ENCODE measurements at places on chromosomes 1 and 21.
A peak's percentile ranks its signal among the peaks of the same experiment; 100 is the strongest.

DNA sequence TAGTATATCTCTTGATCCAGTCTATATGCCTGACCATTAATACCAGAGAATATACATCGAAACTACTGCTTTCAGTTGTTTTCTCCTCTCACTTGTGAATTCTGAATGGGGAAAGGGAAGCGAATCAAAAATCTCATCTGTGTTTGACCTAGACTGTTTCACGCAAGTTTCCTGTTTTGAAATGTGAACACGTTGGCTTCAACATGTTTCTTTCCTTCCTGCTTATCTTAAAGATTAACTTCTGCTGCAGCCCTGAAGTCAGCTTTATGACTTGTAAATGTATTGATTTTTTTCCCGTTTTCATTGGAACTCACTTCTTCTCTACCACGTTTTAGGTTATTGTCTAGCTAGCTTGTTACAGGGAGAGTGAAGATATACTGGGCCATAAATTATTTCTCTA is 49.9 kb downstream of the SNX27 start:
- DNase-seq: no peak

DNA sequence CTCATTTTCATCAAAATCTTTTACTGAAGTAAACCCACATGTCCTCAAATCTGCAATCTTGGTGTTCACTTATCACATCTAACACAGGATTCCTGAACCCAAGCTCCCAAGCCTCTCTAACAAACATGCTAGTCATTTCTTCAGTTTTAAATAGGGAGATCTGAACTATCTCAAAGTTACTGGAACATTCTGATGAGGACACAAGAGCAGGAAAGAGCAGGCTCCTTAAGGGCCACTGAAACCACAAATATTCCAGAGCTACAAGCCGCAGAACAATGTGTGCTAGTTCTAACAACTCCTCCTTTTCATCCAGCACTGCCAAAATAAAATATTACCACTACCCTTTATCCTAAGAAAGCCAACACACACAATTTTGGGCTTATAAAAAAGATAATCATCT is 38.9 kb downstream of the WARS2 start:
- no peak for DNase-seq

GRCh38 chr1:79322511-79323027 is 316.0 kb upstream of the ADGRL4 start:
- no peak for DNase-seq

DNA sequence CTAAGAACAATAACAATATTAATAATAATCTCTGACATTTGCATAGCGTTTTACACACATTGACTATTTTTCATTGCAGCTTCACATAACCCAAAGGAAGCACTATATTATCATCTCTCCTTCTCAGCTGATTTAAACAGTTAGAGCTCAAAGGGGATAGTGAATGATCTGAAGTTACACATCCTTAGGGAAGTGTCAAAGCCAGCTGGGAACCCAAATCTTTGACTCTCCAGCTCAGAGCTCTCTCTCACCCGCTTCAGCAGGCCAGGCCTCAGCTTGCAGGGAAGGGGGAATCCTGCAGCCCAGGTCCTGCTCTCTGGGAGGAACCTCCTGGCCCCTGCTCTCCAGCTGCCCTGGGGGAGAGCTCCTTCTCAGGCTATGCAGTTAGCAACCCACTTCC is 26.3 kb downstream of the PLEKHA6 start:
- no peak for DNase-seq

GRCh38 chr1:36737038-36737555 is 254.4 kb upstream of the CSF3R start:
- DNase-seq: no peak

- DNase-seq: no peak
These were observed 71.7 kb upstream of the WDR26 start for GRCh38 chr1:224506141-224506814.

DNA sequence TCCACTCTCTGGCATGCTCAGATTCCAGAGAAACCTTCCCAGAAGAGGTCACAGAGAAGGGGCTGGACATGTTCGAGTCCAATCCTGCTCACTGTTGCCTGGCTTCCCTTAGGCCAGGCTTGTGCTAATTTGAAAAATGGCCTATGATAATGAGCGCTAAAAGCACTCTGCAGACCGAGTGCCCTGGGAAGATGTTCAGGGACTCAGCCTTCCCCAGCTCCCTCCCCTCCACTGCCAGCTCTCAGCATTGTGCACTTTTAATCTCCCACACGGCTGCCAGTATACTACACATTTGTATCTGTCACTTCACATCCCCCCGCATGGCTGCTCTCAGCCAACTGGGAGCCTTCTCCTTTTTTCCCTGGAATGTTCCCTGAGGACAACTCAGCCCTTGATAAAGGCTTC is 24.1 kb downstream of the FAM163A start:
- DNase-seq: no peak

GRCh38 chr1:1892079-1892762 is 1.3 kb upstream of the GNB1 start:
- no peak for DNase-seq

- no peak for DNase-seq
These were observed 38.5 kb downstream of the HUNK start for GRCh38 chr21:31911138-31911907.

- DNase-seq: no peak
These were observed 27.7 kb downstream of the RRAGC start for GRCh38 chr1:38831731-38832369.

DNA sequence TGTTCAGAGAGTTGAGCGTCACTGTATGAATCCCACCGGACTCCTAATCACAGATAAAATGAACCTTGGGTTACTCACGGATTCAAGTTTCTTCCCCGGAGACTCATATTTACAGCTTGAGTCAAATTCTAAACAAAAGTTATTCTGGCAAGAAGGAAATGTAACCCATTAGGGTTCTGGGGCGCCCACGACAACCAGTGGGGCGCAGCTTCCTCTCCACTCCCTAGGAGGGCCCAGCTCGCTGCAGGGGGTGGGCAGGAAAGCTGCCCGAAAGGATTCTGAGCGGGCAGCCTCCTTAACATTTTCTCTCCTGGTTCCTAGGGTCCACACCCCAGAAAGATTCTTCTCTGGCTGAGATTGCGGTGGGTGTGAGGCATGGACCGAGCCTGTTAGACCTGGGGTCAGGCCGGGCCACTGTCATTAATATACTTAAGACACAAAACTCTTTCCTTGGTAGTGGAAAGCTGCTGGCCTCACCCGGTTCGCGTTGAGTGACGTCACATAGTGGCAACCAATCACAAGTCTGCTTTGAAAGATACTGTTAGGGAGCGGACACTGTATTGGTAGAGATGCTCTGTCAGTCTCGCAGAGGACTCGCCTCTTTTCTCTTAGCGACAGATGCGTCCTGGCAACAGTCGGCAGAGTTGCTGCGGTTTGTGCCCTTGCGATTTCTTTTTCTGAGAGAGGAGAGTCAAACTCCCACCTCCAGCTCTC is 13.6 kb upstream of the MCOLN3 start:
- DNase-seq: peak; percentile 31

DNA sequence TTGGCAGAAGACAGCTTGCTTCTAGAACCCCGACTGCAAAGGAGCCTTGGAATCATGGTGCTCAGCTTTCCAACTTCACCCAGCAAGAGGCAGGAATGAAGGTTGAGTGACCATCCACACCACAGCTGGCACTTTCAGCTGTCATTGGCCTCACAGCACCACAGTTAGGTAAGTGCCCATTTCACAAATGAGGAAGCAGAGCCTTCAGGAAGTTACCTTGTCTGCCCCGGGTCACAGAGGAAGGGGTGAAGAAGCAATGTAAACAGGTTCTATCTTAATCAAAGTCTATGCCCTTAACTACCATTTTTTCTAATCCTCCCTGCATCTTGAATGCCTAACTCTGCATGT is 156.0 kb downstream of the GLUL start:
- DNase-seq: no peak

DNA sequence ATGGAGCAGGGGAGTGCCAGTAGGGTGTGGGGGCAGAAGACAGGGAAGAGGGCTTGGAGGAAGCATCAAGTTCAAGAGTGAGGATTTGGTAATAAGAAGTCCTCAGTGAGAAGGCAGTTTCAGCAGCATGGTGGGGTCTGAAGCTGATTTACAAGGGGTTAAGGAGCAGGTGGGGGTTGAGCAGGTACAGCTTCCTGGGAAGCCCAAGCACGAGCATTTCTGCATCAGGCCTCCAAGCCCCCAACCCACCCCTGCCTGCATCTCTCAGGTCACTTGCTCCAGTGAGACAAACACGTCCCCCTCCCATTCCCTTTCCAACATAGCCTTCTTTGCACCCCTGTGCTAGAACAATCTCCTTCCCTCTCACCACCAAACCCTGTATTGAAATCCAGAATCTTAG is 574.7 kb downstream of the MATN1 start:
- no peak for DNase-seq

- no peak for DNase-seq
These were observed 11.4 kb downstream of the ZBTB48 start for GRCh38 chr1:6591222-6591621.

GRCh38 chr1:1129381-1129821 is 13.5 kb upstream of the C1orf159 start:
- DNase-seq: no peak

DNA sequence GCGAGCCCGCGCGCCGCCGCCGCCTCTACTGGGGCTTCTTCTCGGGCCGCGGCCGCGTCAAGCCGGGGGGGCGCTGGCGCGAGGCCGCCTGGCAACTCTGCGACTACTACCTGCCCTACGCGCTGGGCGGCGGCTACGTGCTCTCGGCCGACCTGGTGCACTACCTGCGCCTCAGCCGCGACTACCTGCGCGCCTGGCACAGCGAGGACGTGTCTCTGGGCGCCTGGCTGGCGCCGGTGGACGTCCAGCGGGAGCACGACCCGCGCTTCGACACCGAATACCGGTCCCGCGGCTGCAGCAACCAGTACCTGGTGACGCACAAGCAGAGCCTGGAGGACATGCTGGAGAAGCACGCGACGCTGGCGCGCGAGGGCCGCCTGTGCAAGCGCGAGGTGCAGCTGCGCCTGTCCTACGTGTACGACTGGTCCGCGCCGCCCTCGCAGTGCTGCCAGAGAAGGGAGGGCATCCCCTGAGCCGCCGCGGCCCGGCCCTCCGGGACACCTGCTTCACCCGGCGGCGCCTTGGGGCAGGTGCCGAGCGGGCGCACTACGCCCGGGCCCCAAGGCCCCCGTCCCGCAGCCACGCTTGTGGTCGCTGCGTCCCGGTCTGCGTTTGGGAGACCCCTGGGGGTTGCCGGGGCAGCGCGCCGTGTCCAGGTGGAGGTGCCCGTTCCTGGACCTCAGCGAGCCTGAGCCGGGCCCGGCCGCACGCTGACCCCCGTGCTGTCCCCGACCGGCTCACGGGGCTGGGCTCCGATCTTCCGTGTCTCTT is 944 bp downstream of the B3GALT6 start:
- no peak for DNase-seq

DNA sequence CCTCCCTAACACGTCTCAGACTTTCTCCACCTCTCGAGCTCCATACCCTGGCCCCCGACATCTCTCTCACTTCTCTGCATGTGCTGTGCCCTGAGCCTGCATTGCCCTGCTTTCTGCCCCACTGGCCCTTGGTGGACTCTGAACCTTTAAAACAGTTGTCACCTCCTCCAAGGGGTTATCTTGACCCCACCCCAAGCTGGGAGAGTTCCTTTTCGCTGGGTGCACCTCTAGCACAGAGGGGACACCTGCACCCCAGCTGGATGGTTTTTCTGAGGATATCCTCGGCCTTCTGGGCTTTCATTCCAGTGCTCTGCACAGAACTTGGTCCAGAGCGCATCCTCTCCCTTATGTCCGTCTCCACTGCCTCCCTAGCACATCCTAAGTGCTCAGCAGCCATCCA is 4.2 kb upstream of the CDCP2 start:
- DNase-seq: no peak

DNA sequence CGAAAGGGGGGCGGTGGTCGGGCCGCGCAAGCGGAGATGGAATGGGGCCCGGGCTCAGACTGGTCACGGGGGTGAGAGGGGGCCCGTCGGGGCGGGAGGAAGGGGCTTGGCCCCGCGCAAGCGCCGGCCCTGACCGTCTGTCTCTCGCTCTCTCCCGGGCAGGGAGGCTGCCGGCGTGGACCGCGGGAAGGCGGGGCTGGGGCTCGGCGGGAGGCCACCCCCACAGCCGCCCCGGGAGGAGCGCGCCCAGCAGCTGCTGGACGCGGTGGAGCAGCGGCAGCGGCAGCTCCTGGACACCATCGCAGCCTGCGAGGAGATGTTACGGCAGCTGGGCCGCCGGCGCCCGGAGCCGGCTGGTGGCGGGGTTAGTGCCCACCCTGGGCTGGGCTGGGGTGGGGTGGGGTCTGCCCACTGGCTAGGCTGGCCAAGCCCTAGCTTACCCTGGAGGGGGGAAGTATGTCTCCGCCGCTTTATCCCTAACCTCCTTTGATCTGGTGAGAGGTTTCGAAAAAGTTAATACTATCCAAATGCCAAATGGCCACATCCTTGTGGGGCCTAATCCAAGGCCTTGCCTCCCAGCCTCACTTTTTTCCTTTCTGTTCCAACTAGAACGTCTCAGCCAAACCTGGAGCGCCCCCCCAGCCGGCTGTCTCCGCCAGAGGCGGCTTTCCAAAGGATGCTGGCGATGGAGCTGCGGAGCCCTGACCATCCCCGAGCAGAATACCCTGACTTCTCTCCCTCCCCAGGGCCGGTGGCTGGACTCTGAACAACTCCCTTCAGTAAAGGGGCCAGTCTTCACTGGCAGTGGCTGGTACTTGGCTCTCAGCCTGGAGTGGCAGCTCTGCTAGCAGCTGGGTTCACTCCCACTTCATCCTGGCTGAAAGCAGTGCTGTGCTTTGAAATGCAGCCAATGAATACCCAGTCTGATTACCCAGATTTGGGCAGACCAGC is 636 bp upstream of the YRDC start:
- DNase-seq: no peak

- DNase-seq: no peak
These were observed 291.6 kb downstream of the PLPP3 start for GRCh38 chr1:56287721-56288120.

- no peak for DNase-seq
These were observed 647 bp downstream of the DESI2 start for GRCh38 chr1:244653439-244654107.

GRCh38 chr21:31132574-31133242 is 94.4 kb upstream of the KRTAP19-8 start:
- DNase-seq: peak; percentile 10

- DNase-seq: no peak
These were observed 9.8 kb downstream of the PAX7 start for GRCh38 chr1:18640228-18641004.

DNA sequence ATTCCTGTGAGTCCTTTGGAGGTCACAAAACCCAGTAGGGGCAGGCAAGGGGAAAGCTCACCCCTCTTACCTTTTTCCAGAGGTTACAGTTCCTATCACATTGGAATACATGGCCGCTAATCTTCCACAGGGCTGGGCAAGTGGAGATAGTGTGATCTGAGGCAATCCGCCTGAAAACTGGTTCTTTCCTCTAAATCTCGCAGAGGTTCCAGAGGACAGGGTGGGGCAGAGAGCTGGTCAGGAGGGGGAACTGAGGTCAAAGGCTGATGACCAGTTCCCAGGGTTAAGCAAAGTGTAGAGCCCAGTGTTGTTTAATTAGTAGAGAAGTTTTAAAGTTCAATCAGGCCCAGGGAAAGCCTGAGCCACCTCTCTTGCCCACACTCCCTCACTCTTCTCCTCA is at the start of gene SERPINC1:
Gene SERPINC1, minus strand, starts transcription at position 179 of the 400 bp plus-strand sequence. Its CDS starts 68 bp downstream, at position 111.
- DNase-seq: no peak

GRCh38 chr1:160888926-160889325 is 3.9 kb upstream of the ITLN1 start:
- no peak for DNase-seq
